ENCODE measurements at places on chromosomes 16 and 17.

DNA sequence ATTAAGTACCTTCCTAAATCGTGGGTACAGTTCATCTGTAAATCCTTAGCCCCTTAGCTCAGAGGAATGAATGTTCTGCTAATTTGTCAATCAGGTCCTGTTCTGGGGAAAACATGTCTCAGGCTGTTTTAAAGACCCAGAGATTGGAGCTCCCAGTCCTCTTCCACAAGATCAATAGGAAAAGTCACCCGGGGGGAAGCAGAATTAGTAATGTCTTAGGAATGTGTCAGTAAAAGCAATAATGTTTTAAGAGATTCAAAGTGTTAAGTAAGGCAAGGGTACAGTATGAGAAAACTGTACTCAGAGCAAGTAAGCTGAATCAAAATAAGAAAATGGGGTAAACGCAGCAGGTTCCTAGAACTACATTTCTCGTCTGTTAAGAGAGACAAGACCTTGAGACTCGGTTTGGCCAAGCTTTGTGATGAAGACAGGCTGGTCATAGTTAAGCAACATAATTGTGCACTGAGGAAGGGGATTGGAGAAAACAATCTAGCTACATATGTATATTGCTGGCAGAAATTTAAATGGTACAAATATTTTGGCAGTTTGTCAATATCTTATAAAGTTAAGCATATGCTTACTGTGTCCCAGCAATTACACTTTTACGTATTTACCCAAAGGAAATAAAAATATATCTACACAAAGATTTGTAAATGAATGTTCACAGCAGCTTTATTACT lies 192.9 kb upstream of the C17orf78 start:
- no peak for DNase-seq

DNA sequence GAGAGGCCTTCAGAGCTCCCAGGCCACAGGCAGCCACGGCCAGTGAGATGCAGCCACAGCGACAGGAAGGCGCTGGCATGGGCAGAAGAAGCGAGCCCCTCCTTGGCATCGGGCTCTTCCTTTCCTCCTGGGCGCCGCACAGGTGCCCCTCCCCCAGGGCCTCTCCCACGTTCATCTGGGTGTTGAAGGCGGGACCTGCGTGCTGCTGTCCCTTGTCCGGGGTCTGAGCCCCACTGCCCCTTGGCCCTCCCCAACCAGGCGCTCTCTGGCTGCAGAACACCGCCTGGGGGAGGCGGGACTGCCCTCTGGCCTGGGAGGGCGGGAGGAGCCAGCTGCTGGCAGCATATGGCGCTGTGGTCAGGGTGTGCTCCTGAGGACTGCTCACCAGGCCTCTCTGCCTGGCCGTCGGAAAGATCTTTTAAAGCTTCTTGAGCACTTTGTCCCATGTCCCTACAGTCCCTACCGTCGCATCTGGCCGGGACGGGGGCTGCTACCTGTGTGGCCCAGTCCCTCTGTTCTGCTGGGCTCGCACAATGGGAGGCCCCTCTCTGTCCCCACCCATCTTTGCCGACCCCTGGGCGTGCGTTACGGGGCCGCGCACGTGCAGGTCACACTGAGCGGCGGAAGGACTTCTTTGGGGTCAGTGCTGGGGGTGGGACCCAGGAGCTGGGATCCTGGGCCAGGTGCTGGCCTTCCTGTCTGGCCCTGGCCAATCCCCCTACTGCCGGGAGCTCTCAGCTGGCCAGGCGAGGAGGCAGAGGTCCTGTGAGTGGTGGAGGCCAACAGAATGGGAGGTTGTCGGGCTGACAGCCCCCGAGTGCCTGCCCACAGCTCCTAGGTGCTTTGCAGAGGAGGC lies 1.7 kb downstream of the SLC25A10 start:
- no peak for DNase-seq

DNA sequence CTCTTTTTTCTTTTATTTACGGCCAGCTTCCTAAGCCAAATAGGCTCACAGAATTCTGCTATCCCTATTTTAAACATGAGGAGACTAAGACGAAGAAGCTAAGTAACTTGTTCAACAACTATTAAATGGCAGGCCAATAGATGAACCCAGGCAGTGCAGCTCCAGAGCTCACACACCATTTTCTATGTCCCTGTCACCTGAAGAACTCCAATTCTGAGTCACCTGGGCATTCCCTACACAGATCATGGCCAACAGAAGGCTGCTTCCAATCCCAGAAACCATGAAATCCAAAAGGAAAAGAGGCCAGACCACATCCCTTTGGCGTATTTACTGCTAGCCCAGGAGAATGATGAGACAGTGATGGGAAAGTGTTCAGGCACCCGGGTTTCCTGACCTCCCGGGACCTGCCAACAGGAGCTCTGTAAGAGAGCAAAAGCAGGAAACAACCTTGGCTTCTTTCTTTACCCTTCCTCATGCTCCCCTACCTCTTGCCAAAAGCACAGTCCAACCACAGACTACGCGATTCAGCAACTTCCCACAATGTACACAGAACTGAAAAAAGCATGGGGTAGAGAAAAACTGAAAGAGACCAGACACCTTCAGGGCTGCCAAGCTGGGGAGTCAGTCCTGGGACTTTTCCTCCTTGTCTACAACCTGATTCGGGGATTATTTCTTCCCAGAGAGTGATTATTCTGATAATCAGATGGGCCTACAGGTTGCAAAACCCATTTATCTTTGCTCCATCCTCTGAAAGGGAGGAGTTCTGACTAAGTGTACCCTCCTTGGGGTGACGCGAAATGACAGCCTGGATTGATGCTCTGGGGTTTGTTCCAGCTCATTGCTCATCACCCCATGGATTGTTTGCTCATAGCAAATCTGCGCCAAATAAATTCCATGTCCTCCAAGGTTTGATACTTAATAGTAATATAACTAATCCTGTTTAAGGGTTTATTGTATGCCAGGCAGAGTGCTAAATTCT lies 47.8 kb upstream of the HAS3 start:
- DNase-seq, result no peak

GRCh38 chr17:60455378-60455777 lies 33.1 kb downstream of the CHCT1 start:
- no peak for DNase-seq

DNA sequence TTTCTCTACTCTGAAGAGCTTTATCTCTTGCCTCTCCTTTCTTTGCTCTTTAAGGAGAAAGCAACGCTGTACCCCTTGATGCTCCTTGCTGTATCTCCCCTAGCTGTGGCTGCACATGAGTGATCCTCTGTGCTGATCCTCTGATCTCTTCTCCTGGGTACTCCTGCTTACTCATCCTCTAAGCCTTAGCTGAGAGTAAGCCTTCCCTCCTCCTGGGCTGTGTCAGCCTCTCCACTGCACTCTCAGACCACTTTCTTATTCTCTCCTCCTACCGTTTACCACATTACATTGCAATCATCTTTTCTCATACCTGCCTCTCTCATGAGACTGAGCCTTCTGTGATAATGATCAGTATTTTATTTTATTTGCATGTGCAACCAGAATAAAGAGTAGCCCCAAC lies 25.1 kb downstream of the SOX9 start:
- DNase-seq, result no peak

DNA sequence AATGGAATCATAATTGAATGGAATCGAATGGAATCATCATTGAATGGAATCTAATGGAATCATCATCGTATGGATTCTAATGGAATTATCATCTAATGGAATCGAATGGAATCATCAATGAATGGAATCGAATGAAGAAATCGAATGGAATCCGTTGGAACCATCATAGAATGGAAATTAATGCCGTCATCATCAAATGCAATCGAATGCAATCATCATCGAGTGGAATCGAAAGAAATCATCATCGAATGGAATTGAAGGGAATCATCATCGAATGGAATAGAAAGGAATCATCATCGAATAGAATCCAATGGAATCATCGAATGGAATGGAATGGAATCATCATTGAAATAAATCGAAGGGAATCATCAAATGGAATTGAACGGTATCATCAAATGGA lies 217.2 kb downstream of the SHCBP1 start:
- no peak for DNase-seq

DNA sequence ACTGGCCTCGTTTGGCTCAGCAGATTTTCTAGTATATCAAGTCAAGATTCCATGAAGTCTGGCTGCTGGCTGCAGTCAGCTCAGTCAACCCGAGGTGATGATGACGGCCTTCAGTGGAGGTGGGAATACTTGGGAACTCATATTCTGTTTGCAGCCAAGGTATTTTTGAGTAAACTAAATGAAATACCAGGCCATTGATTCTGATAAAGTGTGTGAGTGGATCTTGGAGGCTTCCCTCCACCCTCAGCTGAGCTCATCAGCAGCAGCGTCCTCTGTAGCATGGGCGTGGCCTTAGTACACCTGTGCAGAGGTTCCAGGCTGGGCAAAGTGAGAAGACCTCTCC lies 22.0 kb upstream of the TACO1 start:
- no peak for DNase-seq

GRCh38 chr17:14926526-14927122 lies 338.5 kb downstream of the PMP22 start:
- no peak for DNase-seq

Data from posterior cingulate gyrus (tissue), 11 donors.